ENCODE measurements at places on chromosomes 16 and 17.

GRCh38 chr17:14499976-14500375 is 199.1 kb downstream of the HS3ST3B1 start:
- DNase-seq, result no peak

- DNase-seq, result no peak
Measured at GRCh38 chr17:15169676-15170075, 95.5 kb downstream of the PMP22 start.

- no peak for DNase-seq
Measured at GRCh38 chr16:17524656-17525055, 53.9 kb upstream of the XYLT1 start.

- no peak for DNase-seq
Measured at GRCh38 chr17:80859002-80859941, 132.4 kb upstream of the CHMP6 start.

DNA sequence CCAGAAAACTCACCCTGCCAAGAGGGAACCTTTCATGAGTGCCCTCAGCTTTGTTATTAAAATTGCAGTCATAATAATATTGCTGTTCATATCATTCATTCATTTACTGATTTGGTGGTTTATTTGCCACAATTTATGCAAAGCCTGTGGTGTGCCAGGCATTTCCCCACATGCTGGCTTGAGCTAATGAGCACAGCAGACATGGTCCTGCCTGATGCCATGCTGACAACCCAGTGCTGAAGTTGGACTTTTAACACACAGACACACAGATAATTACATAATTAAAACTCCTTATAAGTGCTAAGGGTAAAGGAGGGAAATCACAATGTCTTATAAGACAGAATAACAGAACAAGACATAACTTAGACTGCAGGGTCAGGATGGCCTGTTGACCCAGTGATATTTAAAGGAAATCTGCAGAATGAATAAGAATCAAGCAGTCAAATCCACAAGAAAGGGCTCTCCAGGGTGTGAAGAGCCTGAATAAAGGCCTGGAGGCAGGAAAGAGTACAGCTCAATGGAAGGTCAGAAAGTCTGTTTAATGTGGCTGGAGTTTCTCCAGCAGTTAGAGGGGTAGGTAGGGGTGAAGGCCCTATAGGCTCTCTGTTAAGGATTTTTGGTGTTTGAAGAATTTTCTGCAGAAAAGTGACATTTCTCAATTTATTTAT is 196.9 kb upstream of the CDH11 start:
- no peak for DNase-seq

- DNase-seq, result no peak
Measured at GRCh38 chr17:74305865-74306654, 20.0 kb upstream of the KIF19 start.

- no peak for DNase-seq
Measured at GRCh38 chr17:15154618-15155017, 110.5 kb downstream of the PMP22 start.

GRCh38 chr17:78014646-78015045 is 56.1 kb downstream of the TNRC6C start:
- DNase-seq, result no peak

- no peak for DNase-seq
Measured at GRCh38 chr16:7517496-7517895, 184.9 kb downstream of the RBFOX1 start.

GRCh38 chr16:17470182-17470907 is 415 bp downstream of the XYLT1 start:
- DNase-seq, result no peak

DNA sequence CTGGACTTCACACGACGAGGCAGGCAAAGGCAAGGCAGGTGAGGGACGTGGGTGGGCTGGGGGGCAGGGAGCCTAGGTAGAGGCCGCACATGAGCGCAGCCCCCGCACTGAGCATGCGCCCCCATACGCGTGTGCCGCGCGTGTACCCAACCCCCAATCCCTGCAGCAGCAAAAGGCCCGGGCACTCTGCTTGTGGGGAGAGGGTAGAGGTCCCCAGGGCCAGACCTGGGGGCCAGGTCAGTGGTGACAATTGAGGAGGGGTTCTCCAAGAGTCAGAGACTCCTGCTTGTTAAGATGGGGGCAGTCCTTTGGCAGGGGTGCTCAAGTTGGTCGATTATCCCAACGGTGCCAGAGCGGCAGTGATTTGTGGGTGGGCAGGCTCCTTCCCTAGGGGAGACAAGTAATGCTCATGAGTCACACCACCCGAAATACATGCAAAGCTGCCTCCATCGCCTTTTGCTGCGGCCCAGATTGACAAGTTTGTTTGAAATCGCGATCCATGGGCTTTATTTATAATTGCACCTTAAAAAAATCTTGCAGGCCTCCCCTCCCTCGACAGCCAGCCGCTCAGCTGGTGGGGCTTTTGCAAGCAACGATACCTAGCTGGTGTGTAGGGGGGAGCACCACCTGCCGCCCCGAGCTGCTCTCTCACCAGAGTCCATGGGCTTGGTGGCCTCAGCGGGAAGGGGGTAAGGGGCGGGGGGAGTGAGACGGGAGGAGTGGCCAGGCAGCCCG is 1.1 kb upstream of the GIT1 start:
- no peak for DNase-seq

DNA sequence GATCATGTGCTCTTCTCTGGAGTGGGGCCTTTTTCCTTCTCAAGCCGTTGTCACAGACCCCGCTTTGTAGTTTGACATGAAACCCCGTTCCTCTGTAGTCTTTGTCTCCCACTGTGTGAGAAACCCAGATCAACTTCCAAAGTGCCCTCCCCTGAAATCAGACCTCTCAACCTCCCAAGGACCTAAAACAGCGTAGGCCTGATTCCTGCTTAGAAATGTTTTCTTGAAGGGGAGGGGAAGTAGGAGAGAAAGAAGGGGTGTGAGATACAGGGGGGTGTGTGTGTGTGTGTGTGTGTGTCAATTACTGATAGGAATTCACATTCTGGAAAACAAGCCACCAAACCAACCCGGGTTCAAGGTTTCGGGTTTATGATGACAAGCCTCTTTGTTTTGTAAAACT is 1.4 kb downstream of the UBE2O start:
- no peak for DNase-seq

DNA sequence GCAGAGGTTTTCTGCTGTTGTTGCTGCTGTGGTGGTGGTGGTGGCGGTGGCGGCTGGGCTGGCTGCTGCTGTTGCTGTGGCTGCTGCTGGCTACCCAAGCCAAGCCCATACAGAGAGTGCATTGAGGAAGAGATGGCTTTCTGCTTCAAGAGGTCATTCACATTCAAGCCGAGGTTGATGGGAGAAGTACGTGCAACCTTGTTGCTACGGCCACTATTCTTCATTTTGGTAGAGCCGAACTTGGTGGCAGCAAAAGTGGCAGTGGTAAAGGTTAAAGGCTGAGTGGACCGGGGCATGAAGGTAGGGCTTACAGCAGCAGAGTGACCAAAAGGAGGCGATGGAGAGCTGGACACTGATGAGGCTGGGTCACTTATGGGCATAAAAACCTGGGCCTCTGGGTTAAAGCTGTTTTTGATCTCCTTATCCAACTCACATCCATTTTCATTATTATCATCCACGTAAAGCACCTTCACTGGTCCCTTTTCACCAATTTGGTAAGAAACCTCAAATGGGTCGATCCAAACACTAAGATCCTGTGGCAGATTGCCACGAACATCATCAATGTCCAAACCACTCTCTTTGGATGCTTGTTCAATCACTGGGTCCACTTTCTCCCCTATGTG is 2.8 kb downstream of the TOB1 start:
- DNase-seq, result no peak

DNA sequence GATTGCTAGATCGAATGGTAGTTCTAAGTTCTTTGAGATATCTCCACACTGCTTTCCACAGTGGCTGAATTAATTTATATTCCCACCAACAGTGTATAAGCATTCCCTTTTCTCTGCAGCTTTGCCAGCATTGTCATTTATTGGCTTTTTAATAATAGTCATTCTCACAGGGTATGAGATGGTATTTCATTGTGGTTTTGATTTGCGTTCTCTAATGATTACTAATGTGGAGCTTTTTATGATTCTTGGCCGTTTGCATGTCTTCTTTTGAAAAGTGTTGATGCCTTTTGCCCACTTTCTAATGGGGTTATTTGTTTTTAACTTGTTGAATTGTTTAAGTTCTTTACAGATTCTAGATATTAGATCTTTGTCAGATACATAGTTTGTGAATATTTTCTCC is 36.5 kb upstream of the BCAS3 start:
- no peak for DNase-seq

DNA sequence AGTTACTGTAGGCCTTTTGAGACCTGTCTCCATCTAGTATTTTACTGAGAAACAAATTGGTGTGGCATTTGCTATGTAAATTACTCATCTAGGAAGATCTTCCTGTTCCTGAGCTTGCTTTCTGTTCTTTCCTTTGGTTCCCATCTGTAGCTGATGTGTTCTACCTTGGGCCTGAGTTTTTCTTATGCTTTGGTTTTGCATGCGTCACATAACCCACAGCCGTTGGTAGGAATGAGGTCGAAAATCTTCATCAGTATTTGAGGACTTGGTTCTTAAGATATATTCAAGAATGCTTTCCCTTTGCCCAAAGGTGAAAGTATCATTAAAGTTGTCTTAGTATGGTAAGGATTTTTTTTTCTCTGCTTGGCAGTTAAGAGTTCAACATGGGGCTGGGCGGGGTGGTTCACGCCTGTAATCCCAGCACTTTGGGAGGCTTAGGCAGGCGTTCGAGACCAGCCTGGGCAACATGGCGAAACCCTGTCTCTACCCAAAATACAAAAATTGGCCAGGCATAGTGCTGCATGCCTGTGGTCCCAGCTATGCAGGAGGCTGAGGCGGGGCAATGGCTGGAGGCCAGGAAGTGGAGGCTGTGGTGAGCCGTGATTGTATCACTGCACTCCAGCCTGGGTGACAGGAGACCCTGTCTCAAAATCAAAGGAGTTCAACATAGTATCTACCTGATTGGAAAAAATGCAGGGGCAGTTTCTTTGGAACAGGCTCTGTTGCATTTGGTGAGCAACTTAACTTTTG is 28.8 kb downstream of the IST1 start:
- no peak for DNase-seq

GRCh38 chr16:68636818-68637217 is 8.3 kb upstream of the CDH3 start:
- no peak for DNase-seq

- DNase-seq, result no peak
Measured at GRCh38 chr17:17993366-17993765, 20.7 kb downstream of the DRC3 start.

- peak; percentile 88 for DNase-seq
Measured at GRCh38 chr16:85782451-85782850, 16.9 kb downstream of the EMC8 start.

DNA sequence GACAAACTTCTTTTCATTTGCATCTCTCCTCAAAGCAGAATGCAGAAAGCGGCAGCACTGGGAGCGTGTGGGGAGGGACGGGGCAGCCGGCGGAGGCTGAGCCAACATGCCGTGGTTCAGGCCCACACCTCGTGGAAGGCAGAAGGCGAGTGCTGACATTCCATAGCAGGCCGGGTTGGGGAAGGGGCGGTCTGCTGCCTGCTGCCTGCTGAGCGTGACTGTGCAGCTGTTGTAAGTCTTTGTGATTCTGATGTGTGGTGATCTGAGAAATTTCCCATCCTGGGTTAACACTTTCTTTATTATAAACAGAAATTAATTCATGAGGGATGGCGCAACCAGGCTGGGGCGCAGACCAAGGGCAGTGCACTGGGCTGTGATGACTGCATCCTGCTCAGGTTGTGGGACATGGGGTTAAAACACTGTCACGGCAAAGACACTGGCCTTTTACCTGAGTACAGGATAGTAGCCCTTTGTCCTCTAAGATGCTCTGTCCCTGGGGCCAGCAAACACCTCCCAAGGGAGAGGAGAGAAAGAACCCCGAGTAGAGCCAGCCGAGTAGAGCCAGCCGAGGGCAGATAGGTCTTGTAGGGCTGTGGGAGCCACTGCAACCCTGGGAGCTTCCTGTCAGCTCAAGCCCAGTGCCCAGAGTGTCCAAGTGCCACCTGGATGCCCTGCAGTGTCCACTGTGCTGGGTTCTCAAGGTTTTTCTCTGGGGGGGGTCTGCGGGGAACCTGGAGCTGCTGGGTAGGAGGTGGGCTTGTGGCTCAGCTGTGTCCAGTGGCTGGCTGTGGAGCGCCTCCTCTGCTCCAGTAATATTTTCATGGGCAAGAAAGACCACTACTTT is 8.8 kb upstream of the DNASE1 start:
- no peak for DNase-seq
